Upper lobe of left lung (tissue), 6 donors: ENCODE measurements at places on chromosomes 11 and 22.
A peak's percentile ranks its signal among the peaks of the same experiment; 100 is the strongest.

DNA sequence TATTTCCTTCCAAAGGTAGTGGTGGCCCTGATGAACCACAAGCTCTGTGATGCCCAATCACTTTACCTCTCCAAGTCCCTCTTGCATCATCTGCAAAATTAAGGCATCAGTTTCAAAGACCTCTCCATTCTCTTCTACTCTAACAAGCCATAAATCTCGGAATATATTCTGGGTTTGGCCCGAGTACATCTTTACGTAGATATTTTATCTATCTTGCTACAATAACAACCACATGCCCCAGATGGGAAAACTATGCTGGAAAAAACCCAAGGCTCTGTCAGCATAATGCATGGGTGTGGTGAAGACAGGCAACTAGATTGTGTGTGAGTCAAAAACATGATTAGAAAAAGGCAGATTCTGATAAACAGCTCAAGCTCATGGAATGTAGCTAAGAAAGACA, 228.2 kb upstream of the BLID start:
- H3K27me3 ChIP-seq = no peaks in the 10 kb centered on the region
- H3K4me1 ChIP-seq = no peaks in the 10 kb centered on the region

DNA sequence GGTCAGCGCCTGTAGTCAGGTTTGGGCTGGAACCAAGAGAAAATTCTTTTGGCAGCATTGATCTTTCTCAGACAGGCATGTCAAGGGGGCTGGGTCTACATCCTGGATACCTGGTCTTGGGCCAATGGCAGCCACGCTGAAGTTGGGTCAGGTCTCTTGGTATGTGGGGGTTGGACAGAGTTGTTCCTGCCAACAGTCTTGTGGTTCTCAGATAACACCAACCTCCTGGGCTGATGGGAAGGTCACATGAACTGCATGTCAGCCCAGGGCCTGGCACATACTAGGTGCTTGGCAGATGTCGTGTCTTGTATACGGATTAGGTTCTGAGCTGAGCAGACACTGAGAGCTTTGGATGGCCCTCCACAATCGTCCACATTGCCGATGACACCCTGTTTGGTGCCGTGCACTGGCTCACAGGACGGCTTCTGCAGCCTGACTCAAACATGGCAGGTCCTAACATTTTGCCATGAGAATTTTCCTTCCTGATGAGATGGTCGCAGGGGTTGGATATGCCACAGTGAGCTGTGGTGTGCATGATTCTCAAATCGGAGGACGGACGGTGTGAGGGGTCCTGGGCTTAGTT, 42.0 kb downstream of the FBLN1 start:
- H3K27ac ChIP-seq = no peak overlapping the region

- DNase-seq = no peak
- no peaks in the 10 kb centered on the region for H3K4me1 ChIP-seq
- no peak overlapping the region for H3K4me3 ChIP-seq
- H3K36me3 ChIP-seq = no peaks in the 10 kb centered on the region
Observed at GRCh38 chr11:112267188-112267591, 6.5 kb upstream of the PLET1 start.

GRCh38 chr11:108199446-108200321, 22.8 kb downstream of the NPAT start:
- H3K36me3 ChIP-seq = no peaks in the 10 kb centered on the region
- H3K4me3 ChIP-seq = no peak overlapping the region
- H3K27ac ChIP-seq = peak overlapping the region; percentile 67
- H3K4me1 ChIP-seq = peaks cover 9% of the 10 kb centered on the region
- H3K27me3 ChIP-seq = no peaks in the 10 kb centered on the region

DNA sequence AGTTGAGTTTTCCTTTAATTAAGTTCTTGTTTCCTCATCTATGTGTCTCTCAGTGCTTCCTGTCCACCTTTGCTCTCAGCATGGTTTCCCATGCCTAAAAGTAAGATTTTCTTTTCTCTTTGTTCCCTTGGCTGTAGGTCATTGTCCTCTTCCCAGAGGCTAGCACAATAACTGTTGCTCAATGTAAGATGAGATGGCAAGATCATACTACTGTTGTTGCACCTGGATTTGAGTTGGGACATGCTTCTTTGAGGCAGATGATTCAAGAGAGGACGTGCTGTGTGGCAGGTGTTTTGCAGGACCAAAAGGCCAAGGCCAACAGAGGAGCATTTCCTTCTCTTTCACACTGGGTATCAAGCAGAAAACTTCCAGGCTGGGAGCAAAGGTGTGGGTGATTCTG, 11.3 kb upstream of the NELL1 start:
- no peaks in the 10 kb centered on the region for H3K36me3 ChIP-seq
- H3K27ac ChIP-seq = no peak overlapping the region
- no peaks in the 10 kb centered on the region for H3K4me1 ChIP-seq
- no peaks in the 10 kb centered on the region for H3K27me3 ChIP-seq
- no peak for DNase-seq
- H3K4me3 ChIP-seq = no peak overlapping the region
